Stimulated activated CD4-positive, alpha-beta T cell treated with anti-CD3 and anti-CD28 coated beads, Interleukin-12 subunit alpha, Interleukin-12 subunit beta, amount 100 ng/mL, for 4 hours (primary cell): ENCODE measurements at places on chromosomes 5 and 9.

DNA sequence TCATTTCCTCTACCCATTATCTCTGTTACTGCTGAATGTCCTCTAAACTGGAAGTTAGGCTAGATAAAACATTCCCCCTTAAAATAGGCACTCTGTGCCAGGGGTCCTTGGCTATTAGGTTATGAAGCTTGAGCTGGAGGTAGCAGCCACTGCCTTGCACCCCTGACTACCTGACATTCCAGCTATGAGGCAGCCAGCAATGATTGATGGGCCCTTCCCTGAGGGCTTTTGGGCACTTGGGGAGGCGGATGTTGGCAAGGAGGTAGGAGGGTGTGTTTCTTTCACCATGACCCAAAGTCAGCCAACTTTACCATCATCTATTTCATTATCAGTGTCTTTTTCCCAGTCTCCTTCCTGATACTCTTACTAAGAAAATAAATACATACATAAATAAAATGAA lies 17.1 kb downstream of the TARS1 start:
- DNase-seq, result no peak

DNA sequence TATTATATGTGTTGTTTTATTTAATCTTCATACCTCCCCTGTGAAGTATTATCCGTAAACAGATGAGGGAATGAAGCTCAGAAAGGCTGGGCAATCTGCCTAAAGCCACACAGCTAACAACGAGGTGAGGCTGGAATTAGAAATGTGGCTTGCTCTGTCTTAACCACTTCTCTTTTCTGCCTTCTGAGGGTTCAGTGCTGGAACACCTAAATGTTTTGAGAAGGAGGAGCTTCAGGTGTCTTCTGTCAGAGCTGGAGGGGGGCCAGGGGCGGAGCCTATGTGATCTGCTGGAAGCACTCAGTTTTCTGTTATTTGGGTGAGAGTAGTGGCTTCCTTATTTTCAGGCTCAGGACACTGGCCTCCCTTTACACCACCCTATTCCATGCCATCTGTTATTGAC lies 35.0 kb upstream of the ARAP3 start:
- no peak for DNase-seq

DNA sequence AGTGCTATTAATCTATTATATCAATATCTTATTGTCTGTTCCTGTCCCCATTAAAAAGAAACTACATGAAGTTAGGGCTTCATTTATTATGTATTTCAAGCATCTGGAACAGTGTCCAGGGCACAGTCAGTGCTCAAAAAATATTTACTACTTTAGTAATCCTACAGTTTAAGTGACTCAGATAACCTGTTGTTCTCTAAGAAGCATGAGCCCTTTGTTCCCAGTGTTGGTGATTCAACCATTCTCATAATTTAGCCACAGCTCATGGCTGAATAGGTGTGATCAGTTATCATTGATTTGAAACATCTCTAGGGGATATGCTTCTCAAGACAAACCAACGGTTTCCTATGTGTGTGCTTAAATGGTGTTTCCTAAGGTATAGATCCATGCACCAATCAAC lies 292.7 kb downstream of the TMEM167A start:
- DNase-seq, result no peak

GRCh38 chr9:16484744-16485143 lies 385.7 kb downstream of the BNC2 start:
- DNase-seq, result no peak

GRCh38 chr5:15285901-15286583 lies 213.9 kb upstream of the FBXL7 start:
- DNase-seq, result no peak

- no peak for DNase-seq
These were observed 1048.1 kb upstream of the ACO1 start for GRCh38 chr9:31336386-31336785.

DNA sequence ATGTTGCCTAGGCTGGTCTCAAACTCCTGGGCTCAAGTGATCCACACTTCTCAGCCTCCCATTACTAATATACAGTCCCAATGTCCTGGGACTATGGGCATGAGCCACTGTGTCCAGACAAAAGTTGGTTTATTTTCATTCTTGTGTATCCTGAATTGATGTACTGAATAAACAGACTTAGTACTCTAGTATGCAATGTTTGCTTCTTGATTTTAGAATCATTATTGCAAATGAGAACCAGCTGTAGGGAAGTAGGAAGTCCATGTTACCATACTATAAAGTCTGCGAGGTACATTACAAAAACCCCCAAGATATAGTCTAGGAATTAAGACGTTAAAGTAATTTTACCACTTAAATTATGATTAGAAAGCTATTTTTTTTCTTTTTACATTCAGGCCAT lies 334.6 kb upstream of the KLF9 start:
- no peak for DNase-seq

DNA sequence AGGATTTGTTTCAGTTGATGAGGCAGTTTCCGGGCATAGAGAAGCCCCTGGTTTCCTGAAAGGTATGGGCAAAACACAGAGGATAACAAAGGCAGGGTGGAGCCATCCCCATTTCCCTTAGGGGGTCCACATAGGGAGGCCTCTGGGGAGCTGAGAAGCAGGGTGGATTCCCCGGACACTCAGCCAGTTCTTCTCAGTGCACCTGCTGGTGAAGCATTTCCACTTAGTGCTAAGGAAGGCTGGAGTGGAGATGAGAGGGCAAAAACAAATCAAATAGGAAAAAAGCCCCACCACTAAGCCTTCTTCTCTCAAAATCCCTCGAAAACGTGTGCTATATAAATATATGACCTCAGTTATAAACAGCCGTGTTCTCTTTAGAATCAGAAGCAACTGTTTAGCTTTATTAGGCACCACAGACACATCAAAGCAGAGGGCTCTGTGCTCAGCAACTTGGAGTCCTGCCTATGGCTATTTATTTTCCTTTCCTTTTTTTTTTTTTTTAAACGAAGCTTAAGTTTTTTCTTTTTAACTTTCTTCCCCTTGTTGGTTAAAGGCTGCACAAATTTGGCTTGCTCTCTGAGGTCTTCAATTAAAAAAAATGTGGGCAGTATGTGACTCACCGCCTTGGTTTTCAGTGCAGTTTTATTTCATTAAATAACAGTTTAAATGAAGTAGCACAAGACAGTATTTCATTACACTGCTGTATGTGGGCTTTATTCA lies 67.7 kb downstream of the PRDM6 start:
- no peak for DNase-seq

DNA sequence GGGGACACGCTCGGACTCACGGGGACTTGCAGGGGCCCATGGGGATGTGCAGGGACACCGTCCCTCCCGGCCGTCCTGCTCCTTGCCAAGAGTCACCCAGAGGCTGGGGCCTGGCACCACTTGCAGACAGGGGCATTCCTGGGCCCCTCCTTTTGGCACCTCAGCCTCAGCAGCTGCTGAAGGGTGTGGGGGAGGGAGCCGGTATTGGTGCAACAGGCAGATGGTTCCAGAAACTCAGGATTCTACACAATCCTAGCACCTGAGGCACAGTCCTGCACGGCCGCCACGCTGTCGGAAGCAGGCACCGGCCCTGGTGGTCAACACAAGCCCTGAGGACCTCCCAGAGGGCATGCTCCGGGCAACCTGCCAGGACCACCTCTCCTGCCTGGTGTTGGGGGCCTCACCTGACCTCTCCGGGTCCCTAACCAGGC lies 19.3 kb upstream of the SLC12A7 start:
- DNase-seq, result no peak

DNA sequence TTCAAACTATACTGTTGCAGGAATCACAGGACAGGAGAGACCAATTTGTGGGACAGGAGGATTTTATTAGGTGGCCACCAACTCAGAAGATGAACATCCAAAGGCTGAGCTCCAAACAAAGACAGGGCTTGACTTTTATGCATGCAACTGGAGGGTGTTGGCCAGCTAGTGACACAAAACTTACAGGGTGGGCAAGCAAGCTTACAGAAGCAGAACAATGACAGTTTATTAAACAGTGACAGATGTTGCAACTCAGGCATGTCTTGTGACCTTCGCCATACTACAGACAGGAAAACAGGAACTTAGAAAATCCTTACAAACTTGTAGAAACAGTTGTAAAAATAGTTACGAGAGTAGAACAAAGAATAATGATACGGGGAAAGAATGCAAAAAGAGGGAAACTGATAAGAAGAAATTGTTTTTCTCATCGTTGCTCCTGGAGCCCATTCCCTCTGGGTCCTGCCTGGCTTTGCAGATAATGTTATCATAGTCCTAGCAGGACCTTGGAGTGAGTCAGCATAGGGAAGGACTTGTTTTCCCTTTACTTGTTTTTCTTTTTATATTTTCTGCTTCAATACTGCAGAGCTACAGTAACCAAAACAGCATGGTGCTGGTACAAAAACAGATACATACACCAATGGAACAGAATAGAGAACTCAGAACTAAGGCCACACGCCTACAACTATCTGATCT lies 2083.0 kb upstream of the ACO1 start:
- DNase-seq, result no peak

DNA sequence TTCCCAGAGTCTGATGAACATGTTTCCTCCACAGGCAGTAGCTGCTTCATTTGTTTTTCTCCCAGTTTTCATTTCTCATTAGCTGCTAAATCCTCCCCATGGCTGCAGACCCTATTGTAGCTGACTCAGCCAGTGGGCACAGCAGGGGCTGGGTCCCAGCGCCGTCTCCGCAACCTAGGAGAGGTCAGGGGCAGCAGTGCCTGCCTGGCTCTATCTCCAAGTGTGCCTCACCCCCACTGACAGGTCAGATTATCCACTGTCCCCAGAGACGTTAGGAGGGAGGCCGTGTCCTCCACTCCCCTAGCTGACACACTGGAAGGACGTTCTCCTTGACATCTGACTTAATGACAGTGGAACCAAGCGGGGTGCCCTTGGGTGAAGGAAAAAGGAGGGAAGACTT lies 31.1 kb downstream of the KCNIP1 start:
- DNase-seq, result no peak

GRCh38 chr5:147017621-147018020 lies 139.1 kb upstream of the PPP2R2B start:
- DNase-seq, result no peak

- no peak for DNase-seq
These were observed 17.1 kb upstream of the ANXA6 start for GRCh38 chr5:151174612-151175101.
